ENCODE measurements at places on chromosomes 3 and 15.

- DNase-seq: no peak
These were observed 209.4 kb downstream of the CADPS start for GRCh38 chr3:62665627-62666437.

- DNase-seq: no peak
These were observed 66.5 kb upstream of the TBL1XR1 start for GRCh38 chr3:177263615-177264368.

DNA sequence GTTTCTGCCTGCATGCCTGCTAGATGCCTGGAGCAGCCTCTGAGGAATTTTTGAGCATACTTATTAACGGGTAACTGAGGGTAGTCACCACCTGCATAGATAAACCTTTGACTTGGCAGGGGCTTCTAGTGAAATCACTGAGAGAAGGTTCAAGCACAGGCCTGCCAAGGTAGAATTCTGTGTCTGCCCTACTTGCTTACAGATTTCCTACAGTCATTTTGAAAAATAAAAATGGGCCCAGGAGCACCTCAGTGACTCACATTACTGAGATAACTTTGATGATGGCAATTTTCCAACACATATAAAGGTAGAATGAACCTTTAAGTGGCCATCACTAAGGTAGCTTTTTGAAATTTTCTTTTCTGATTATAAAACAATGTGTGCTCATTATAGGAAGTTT lies 10.8 kb downstream of the CRTAP start:
- no peak for DNase-seq

- DNase-seq: peak; percentile 44
These were observed 2.4 kb upstream of the CD96 start for GRCh38 chr3:111539351-111540331.

DNA sequence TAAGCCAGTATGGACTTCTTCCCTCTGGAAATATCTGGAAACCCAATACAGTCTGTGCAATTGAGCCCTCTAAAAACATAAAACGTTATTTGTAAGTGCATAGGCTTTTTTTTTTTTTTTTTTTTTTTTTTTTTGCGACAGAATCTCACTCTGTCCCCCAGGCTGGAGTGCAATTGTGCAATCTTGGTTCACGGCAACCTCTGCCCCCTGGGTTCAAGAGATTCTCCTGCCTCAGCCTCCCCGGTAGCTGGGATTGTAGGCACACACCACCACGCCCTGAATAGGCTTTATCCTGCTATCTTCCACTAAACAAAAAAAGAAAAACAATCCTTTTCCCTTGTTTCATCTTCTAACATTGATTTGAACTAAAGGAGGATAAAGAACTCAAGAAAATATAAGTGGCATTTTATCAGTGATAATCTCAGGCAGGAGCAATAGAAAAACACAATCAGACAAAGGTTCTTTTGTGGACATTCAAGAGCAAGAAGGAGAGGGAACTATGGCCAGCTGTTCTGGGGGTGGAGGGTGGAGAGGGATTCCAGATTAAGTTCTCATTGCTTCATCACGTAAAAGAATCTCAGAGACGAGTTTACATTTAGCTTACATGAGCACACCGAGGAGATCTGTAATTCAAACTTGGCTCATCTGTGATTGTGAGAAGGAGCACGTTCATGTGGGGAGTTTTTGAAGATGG lies 68.6 kb downstream of the ITGB5 start:
- DNase-seq: no peak

All from activated gamma-delta T cell treated with anti-CD3 and anti-CD28 coated beads, Interleukin-2, amount 50 U/mL, for 16 hours (primary cell).